ENCODE measurements at places on chromosomes 4 and X.

DNA sequence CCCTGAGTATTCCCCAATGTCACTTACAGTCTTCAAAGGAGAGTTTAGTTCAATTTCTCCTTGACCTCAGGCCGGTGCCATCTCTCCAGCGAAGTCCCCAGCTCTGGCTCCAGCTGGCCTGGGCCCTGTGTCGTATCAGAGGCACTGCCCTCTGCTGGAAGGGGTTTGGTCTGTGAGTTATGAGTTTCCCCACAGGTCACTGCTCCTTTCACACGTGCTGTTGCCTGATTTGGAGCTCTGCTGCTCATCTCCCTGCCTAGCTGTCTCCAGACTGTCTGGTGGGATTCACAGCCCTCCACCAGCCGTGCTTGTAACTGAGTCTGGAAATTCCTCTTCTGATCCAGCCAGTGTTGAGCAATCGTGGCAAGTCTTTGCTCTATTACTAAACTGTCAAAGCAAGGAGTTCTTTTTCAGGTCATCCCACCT, at the start of gene RAP2C:
RAP2C (minus strand) TSS at position 105 of the 426 bp plus-strand sequence. CDS start 2,179 bp downstream, outside the sequence.
- DNase-seq: peak; percentile 70

DNA sequence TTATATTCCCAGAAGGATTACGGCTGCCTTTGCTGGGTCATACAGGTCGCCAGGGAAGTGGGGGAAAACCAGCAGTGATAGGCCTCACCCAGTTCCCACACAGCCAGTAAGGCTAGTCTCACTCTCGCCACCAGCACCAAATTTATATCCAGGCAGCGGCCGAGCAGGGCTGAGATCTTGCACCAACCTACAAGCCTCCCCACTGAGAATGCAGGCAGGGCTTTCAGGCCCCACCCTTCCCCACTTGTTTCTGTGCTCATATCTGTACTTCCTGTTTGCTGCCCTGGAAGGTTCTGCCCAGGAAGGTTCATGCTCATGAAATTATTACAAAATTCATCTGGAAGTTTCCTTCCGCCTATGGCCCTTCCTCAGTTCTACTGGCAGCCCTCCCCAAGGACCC, 179.7 kb downstream of the STIM2 start:
- DNase-seq: no peak

DNA sequence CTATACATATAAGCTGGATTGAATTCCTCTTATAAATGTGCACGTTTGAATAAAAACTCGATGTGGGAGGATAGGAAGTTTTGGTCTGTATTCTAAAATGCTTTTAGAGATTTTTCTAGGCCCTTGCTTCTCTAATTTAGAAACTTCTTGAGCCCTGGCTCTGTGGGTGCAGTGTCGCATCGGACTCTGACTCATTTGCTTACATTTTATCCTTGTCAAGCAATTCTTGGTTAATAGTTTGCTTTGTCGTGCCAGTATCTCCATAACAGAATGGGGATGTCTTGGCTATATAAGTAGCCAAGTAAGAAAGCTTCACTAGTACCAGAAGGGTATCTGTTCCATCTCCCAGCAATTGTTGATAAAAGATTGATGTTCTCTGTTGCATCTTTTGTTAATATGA, 10.7 kb downstream of the SGMS2 start:
- DNase-seq: no peak

DNA sequence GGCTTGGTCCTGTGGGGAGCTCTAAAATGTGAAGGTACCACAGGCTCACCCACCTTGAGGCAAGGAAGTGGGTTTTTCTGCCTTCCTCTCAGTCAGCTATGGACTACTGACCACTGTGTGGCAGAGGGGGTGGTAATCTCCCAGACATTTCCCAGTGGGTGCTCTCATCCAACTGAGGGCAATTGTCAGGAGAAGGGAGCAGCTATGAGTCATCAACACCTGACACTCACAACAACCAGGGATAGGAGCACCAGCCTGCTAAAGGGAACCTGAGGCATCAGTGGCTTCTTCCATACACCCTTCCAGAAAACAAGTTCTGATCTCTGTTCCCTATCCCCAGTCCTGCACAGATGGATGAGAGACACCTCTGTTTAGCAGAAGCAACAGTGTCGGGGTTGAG, 468.8 kb downstream of the BCOR start:
- DNase-seq: no peak

- no peak for DNase-seq
These were observed 256.0 kb upstream of the SFRP2 start for GRCh38 chr4:154044742-154045485.

Data from stimulated activated CD4-positive, alpha-beta T cell treated with anti-CD3 and anti-CD28 coated beads, Interleukin-15, amount 100 ng/mL, for 24 hours (primary cell).